Activated CD4-positive, CD25-positive, alpha-beta regulatory T cell treated with anti-CD3 and anti-CD28 coated beads, Interleukin-2, amount 50 U/mL, for 16 hours (primary cell): ENCODE measurements at places on chromosomes 4 and X.

DNA sequence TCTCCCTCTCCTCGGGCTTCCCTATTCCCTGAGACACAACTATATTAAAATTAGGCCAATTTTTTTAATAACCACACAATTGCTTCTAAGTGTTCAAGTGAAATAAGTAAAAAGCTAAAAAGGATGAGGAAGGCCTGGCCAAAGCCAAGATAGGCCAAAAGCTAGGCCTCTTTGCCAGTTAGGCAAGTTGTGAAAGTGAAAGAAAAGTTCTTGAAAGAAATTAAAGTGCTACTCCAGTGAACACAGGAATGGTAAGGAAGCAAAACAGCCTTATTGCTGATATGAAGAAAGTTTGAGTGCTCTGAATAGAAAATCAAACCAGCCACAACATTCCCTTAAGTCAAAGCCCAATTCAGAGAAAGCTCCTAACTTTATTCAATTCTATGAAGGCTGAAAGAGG, 114.2 kb upstream of the FAT4 start:
- DNase-seq: no peak

- DNase-seq: no peak
Measured at GRCh38 chrX:104347860-104348259, 93.1 kb upstream of the ESX1 start.

GRCh38 chrX:2723286-2723879, 28.5 kb upstream of the XG start:
- DNase-seq: no peak

GRCh38 chr4:184649971-184650855, 675 bp downstream of the PRIMPOL start:
- no peak for DNase-seq

- DNase-seq: no peak
Measured at GRCh38 chr4:144647590-144647989, 1.6 kb downstream of the HHIP start.

DNA sequence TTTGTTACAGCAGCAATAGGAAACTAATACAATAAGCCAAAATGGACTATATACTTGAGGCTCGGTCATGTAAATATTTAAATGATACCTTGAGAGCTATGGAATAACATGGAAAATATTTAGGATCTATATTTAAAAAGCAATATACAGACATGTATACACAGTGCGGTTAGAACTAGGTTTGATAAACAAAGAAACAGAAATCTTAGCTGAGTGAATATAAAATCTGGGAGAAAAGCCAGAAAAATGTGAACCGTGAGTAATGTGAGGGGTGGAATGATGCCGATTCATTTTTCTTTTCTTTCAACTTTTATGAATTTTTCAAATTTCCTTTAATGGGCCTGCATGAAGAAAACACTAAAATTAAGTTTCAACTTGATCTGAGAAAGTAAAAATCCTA, 104.1 kb downstream of the ATXN3L start:
- no peak for DNase-seq

DNA sequence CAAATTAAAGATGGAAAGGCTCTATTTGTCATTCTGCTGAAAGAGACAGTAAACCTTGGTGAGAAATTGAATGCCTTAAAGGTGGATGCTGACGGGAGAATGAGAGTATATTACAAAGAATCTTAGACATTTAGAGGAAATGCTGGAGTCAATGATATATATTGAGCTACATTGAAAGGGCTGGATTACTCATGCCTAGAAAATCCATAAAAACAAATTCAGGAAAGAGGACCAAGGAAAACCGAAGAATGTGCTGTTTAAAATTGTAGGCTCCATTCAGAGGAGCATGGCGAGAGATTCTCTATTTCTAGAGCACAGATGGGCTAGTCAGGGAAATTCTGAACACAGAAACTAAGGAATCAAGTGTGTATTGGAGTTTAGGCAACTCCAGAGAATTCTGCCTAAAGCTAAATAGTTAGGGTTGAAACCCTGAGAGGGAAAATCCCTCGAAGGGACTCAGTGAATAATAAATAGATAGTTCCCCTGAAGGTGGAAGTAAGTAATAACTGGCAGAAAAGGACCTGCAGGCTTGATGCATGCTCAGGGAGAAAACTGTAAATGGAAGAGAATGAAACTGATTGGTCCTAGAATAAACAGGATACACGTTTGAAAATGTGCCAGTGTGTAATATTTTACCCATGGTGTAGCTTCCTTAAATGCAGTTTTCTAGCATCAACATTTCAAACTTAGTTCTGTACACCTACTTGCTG, 1532.4 kb upstream of the TENM3 start:
- no peak for DNase-seq

DNA sequence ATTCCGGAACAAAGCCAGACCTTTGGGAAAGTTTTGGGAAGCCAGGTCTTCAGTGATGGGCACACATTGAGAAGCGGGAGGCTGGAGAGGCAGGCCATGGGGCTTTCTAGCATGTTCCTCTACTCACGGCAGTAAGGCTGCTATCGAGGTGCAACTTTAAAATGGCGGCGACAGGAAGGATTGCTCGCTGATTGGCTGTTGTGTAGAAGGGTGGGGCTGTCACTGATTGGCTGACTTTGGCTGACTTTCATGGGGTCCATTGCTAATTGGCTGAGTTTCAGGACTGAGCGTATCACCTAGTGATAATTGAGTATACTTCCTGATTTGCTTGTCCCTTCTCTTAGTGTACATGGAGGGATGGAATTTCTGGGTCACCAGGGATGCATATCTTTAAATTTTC, 19.7 kb upstream of the GLOD5 start:
- no peak for DNase-seq

- DNase-seq: no peak
Measured at GRCh38 chr4:141768954-141769353, 132.6 kb downstream of the IL15 start.

- DNase-seq: no peak
Measured at GRCh38 chrX:8189096-8189830, 18.2 kb upstream of the VCX2 start.

DNA sequence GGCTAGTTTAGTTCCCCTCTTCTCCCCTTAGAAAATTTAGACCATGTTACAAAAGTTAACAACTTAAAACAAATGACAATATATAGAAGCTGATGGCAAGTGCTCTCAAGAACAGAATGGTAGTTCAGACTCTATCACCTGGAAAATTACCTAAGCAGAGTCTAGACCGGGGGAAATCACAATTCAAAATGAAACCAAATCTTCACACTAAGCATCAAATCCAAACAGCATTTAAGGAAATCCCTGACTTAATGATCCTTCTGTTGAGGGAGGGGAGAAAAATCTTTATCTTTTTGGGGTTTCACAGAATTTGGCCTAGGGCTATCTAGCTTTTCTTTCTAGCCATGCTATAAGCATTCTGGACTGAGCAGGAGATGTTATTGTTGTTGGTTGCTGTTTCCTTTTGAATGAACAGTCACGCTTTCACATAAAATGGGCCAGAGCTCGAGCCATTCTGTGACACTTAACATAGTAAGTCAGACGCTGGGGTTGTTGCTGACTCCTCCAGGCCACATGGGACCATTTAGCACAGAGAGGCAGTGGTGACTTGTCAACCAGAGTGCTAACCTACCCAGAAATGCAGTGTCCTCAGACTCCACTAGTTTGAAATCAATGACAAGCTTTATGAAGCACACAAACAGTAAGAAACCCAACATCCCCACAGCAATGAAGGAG, 16.0 kb upstream of the LSM6 start:
- DNase-seq: no peak

DNA sequence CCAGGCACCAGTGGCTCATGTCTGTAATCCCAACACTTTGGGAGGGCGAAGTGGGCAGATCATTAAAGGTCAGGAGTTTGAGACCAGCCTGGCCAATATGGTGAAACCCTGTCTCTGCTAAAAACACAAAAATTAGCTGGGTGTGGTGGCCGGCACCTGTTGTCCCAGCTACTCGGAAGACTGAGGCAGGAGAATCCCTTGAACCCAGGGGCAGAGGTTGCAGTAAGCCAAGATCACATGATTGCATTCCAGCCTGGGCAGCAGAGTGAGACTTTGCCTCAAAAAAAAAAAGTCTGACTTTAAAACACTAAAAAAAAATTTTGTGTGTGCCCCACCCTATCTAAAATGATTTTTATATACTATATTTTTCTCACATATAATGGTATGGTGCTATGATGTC, 26.2 kb upstream of the TMEM192 start:
- DNase-seq: no peak

- DNase-seq: no peak
Measured at GRCh38 chr4:156672492-156673305, 298.9 kb downstream of the PDGFC start.

- DNase-seq: no peak
Measured at GRCh38 chr4:99762728-99763127, 53.9 kb upstream of the DAPP1 start.

DNA sequence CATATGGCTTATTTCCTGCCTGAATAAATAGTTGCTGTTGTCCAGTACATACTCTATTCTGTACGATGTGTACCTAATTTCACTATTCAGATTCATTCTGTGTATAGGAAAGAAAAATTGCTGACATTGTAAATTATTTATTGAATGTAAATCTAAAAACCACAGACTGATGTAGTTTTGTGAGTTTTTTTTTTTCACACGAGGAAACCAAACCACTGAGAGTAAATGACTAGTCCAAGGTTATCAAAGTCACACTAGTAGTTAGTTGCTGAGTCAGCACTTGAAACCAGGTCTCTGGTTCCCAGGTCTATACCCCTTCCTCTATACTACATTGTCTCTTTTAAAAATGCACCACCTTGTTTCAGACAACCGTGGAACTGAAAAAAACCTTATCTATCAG, 298.3 kb upstream of the DIAPH2 start:
- no peak for DNase-seq

DNA sequence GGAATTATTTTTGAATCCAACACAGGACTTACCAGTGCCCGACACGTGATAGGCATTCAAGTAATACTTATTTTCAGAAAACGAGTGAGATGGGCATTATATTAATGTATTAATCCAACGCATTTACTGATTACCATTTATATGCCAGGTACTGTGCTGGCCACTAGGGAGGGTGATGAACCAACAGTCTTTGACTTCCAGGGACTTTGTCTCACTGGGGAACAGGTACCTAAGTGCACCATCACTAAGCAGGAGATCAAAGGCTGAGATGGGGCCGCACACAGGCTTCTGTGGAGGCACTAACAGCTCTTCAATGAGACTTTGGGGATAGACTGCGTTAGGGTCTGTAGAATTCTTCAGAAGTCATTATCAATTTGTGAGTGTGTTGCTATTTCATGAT, 5.7 kb upstream of the TADA2B start:
- DNase-seq: no peak

DNA sequence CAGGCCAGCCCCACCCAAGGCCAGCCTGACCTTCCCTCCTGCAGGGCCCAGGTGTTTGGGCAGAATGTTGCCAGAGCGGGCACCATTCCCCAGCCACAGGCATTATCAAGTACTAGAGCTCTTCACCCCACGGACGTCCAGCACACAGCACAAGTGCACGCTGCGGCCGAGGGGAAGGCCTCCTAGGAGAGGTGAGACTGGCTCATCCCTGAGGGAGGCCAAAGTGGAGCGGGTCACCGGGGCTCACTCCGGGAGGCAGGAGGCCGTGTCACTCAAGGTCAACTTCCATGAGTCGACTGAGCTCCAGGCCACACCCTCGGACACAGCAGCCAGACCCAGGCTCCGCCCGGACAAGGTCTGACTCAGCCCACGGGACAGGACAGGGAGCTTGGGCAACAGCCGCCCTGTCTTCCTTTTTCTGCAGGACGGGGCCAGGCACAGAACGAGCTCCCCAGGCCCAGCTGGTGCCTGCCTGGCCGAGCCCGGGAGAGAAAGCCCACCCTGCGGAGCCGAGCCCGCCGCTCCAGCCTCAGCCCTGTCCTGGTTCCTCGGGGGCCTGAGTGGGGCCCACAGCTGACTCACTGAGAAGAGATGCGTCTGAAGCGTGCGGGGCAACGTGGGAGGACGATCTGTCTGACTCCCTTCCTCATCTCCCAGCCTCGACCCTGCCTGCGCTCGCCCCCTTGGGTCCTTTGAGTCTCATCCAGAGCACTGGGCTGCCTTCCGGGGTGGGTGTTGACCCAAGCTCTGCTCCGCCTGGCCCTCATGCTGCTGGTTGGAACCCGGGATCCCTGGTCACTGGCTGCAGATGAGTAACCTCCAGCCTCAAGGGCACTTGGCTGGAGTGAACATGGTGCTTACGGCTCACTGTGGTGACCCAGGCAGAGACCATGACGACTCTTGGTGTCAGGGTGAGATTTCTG, 1.6 kb downstream of the SLC49A3 start:
- DNase-seq: no peak

- DNase-seq: peak; percentile 12
Measured at GRCh38 chr4:145619639-145619996, 433 bp downstream of the MMAA start.

GRCh38 chrX:118126286-118126685, 9.7 kb upstream of the KLHL13 start:
- no peak for DNase-seq

- no peak for DNase-seq
Measured at GRCh38 chr4:154120006-154120676, 331.3 kb upstream of the SFRP2 start.

- no peak for DNase-seq
Measured at GRCh38 chr4:61543976-61544375, 343.9 kb downstream of the ADGRL3 start.

DNA sequence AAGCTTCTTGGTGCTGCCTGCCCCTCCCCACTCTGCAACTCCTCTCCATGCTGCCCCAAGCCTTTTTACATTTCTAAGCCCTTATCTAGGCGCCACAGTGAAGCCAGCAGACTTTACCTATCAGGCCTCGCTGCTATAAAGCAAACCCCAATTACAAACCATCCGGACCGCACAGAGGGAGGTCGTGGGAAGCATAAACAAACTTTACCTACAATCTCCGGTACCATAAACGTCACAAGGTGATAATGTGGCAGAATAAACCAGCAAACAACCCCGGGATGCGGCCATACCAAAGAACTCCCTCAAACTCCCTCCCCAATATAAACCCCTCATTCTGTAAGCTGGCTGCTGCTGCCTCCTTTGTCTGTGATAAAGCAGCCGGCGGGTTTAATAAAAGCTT, 54.0 kb upstream of the ZCCHC13 start:
- DNase-seq: no peak

- no peak for DNase-seq
Measured at GRCh38 chr4:2888886-2889285, 45.2 kb downstream of the ADD1 start.

DNA sequence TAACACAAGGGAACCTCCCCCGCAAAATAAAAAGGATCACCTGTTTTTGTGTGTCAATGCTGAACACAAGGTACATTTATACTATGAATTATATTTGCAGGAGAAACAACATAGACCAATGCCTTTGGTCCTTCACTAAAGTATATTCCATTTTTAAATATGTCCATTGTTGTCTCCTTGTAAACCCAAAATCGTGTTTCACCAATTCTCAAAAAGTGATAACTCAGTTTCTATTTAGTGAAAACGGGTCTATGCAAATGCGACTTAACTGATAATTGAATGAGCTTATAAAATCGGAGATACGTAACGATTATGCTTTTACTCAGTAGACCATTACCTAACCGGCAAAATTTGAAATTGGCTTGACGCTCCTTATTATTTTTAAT, 2.1 kb downstream of the BRWD3 start:
- DNase-seq: no peak

DNA sequence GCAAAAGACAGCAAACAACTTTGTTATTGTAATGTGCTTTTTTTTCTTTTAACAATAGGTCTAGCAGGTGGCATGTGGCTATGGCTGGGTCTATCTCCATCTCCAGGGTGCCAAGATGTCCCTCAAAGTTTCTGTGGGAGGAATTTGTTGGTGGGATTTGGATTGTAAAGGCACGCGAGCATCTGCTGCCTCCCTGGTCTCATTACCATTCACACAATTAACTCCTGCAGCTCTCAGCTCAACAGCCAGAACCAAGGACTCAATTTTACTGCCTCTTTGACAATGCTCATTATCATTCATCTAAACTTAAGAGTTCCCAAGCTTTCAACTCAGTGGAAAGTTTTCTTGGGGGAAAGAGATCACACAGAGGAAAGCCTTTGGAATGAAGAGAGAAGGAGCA, 10.9 kb upstream of the PCDH18 start:
- DNase-seq: no peak
